Fibroblast of pulmonary artery (primary cell): ENCODE measurements at places on chromosomes 13 and 19.
A peak's percentile ranks its signal among the peaks of the same experiment; 100 is the strongest.

DNA sequence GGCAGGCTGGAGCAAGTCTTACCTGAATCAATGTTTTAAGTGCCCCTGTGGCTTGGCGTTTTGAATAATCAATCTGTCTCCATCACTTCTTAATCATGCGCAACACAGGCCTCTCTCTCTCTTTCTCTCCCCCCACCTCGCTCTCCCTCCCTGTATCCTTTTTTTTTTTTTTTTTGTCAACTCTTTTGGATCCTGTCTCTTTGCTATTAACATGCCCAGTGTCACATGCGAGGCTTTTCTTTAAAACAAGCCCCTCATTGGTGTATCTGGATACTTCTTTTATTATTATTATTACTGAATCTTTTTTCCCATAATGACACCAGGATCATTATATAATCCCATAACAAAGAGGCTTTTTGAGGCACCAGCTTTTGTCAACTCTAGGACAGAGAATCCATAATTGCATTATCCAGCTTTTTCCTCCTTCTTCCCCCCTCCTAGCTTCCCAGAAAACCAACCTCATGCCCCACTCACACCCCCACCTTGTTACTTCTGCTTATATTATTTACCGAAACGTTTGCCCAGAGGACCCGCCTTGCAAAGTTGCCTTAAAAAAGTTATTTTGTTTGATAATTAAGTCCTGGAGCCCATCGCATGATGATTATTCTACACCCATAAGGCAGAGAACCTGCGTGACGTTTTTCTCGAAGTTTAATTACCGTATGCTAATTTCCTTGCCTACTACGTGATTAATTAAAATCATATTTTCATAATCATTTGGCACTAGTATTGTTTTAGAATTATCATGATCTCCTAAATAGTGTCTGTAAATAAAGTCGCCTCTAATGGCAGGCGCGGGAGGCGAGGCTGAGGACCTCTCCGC, 148.1 kb upstream of the ZNF536 start:
- no peak for DNase-seq

DNA sequence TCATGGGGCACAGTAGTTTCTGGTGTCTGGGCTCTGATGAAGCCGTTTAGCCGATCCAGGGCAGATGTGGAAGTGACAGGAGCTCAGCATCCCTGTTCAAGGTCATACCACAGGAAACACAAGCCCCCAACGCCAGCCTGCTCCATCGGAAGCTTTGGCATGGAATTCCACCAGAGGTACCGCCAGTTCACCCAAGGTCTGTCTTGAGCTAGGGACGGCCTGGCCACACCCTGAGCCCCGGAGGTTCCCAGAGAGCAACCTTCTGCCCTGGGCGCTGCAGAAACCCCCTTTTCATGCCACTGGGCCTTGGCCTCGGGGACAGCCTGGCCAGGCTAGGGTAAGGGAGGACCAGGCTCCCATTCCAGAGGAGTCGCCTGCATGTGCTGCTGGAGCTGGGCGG, 39.4 kb upstream of the TPM4 start:
- DNase-seq = no peak

GRCh38 chr13:23685416-23685815, 115.2 kb downstream of the TNFRSF19 start:
- DNase-seq = no peak

- DNase-seq = no peak
Observed at GRCh38 chr19:28332351-28332750, 880.6 kb downstream of the UQCRFS1 start.

GRCh38 chr19:18647371-18647767, 10.5 kb downstream of the KLHL26 start:
- no peak for DNase-seq

GRCh38 chr19:40982594-40983101, 8.4 kb upstream of the CYP2B6 start:
- peak; percentile 1 for DNase-seq

GRCh38 chr13:97310809-97311436, 88.8 kb downstream of the MBNL2 start:
- DNase-seq = no peak

GRCh38 chr19:31349160-31349881, at the start of gene TSHZ3:
TSHZ3 (minus strand) TSS chr19:31349436; CDS start chr19:31349219, 217 bp downstream.
- DNase-seq = peak; percentile 92

DNA sequence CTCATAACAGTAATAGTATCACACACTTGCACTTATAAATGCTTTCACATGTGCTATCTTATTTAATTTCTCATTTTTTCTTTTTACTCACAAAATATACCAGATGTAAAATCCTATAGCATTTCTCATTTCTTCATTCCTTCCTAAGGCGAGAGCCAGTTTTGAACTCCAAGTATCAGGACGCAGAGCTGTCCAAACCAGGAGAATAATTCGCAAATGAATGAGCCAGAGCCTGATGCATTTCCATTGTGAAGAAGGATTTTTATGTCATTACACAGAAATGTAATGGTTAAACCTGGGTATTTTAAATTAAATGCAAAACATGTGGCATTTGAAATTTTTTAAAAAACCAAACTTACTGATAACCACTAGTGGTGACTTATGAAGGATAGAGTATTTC, 244.3 kb downstream of the RGCC start:
- DNase-seq = no peak

GRCh38 chr19:13742756-13743155, 21.6 kb upstream of the MRI1 start:
- DNase-seq = no peak

DNA sequence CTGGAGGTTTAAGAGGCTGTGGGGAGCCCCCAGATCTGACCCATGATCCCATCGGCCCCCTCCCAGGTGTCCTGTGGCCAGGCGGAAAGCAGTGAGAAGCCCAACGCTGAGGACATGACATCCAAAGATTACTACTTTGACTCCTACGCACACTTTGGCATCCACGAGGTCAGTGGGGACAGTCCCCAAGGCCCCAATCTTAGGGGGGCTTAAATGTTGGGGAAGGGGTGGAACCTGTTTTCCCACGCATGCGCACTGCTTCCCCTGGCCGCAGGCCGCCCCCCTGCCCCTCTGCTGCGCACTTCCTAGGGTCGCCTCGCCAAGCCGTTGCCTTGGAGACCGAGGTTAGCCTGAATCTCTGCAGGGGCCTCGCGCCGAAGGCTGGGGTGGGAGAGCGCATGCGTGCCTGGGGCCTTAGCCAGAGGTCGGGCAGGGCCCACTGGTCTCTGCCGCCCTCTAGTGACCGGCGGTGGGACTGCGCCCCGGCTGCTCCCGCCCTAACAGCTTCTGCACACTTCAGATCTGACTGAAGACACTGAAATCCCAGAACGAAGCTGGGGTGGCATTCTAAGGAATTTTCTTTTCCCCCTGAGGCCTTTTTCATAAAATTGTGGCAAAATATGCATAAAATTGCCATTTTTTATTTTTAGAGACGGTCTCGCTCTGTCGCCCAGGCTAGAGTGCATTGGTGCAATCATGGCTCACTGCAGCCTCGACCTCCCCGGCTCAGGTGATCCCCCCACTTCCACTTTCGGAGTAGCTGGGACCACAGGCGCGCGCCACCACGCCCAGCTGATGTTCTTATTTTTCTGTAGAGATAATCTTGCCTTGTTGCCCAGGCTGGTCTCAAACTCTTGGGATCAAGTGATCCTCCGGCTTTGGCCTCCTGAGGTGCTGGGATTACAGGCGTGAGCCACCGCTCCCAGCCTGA, 3.6 kb downstream of the PRMT1 start:
- DNase-seq = peak; percentile 88

- DNase-seq = no peak
Observed at GRCh38 chr19:10871711-10872545, 575 bp downstream of the CARM1 start.

DNA sequence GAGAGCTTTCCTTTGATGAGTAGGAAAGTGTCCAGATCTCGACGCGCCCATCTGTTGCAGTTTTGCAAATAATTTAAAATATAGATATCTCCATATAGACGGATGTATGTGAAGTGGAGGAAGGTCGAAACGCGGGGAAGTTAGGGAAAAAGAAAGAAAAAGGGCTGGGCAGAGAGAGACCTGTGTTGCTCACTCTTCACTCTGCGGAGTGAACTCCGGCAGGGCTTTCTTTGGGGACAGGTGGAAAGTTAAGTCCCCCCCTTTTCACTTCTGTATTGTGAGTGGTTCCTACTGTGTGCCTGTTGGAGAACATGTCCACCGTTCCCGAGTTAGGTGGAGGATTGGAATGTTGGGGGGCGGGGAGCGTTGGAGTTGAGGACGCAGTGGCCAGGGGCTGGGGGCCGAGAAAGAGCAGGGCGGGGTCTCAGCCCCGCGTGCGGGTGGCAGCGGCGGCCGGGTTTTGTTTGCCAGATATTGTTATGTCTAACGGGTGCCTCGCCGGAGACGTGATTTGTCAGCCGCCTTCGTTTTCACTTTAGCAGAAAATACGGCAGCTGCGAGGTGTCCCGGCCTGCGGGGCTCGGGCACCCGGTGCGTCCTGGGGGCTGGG, 145.1 kb upstream of the ZNF536 start:
- DNase-seq = peak; percentile 5

DNA sequence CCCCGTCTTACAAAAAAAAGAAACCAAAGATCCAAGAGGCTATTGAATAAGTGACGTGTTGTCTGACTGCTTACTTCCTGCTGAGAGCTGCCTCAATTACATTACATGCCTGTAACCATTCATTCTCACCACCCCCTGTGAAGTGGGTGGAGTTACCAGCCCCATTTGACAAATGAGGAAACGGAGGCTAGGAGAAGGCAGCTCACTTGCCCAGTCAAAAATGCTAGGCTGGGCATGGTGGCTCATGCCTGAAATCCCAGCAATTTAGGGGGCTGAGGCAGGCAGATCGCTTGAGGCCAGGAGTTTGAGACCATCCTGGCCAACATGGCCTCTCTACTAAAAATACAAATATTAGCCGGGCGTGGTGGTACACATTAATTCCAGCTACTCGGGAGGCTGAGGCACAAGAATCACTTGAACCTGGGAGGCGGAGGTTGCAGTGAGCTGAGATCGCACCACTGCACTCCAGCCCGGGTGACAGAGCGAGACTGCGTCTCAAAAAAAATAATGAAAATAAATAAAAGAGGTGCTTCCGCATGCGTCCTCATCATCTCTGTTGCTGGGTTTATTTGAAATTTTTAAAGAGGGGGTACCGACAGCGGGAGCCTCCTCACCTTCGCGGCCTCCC, 499 bp downstream of the LSM7 start:
- DNase-seq = peak; percentile 79

GRCh38 chr19:2080336-2080988, 15.7 kb downstream of the MOB3A start:
- DNase-seq = no peak
